ENCODE measurements at places on chromosomes 5 and 9.

DNA sequence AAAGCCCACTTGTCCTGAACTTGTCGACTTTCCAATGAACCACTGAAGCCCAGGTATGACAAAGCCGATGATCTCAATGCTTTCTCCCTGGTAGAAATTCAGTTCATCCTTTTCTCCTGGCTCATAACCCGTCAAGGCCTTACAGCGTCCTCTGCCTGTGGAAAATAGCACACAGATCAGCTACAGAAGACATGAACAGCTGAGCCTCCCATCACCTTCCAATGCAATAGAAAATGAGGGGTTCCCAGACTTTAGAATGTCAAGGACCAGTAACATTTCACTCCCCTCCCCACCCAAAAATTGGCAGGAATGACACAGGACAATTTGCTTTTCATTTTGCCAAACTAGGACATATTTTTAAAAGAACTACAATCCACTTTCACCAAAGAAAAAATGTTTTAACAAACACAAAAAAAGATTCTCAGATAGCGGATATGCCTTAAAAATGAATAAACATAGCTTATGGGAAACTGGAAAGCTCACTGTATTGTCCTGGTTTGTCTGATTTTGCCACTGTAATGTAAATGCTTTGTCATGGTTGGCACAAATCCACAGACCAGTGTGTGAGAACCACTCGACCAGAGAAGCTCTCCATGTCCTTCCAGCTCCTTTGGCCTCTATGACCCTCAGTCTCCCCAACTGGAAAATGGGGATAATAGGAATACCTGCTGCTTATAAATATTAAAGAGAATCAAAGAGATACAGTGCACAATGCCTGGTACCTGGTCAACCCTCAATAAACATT, 24.4 kb downstream of the SH3TC2 start:
- DNase-seq, result no peak

DNA sequence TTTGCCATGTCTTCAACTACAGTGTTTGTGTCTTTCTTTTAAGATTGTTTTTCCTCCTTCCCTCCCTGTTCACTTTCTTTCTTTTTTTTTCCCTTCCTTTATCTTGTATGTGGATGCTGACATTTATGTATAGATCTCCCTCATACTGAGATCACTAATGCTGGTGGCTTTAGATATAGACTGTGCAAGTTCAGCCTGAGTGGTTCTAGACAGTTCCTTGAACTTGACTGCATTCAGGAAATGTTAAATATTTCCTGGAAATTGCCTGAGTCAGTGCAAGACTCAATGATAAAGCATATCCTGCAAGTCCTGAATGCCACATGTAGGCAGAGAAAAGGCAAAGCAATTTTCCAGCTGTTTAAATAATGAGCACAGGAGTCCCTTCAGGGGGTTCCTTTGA, 182.5 kb upstream of the NR3C1 start:
- no peak for DNase-seq

GRCh38 chr9:131589124-131589711, 43.9 kb downstream of the PRRT1B start:
- DNase-seq, result no peak

GRCh38 chr5:146016764-146017484, 80.5 kb downstream of the SH3RF2 start:
- no peak for DNase-seq

GRCh38 chr5:139671096-139671841, 23.1 kb downstream of the CXXC5 start:
- peak; percentile 90 for DNase-seq

- no peak for DNase-seq
These were observed 211.9 kb downstream of the ACTL7B start for GRCh38 chr9:108643731-108644510.

GRCh38 chr5:32201122-32201753, 27.1 kb upstream of the GOLPH3 start:
- DNase-seq, result no peak

- no peak for DNase-seq
These were observed 25.9 kb downstream of the NDFIP1 start for GRCh38 chr5:142134331-142135010.

DNA sequence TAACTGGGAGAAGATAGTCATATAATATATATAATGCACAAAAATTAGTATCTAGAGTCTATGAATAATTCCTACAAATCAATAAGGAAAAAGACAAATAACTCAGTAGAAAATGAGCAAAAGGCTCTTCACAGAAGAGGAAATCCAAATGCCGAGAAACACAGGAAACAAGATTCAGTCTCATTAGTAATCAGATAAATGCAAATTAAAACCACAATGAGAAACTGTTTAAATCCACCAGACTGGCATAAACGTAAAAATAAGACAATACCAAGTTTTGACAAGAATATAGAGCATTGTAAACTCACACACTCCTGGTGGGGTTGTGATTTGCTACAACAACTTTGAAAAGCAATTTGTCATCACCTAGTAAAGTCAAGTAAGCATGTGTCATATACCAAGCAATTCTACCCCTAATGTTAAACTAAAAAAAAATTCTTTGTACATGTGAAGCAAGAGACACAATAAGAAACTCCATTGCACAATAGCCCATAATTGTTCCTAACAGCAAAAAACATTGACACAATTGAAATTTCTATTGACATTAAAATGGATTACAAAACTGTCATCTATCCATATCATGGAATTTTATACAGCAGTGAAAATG, 21.0 kb upstream of the UBLCP1 start:
- DNase-seq, result no peak

DNA sequence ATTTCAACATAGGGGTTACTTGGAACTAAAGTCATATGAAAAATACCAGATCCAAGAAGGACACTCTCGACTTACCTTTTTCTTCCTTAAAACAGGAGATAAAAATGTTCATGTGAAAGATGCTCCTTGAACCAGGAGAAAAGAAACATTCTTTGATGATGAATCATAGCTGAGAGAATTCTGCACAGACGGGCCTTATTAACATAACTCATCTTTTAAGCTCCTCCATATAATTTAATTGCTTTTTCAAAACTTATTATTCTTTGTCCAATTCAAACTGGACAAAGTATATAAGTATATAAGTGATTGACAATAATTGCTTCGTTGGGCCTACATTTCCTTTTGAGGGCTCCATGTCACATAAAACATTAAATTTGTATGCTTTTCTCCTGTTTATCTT, 945.2 kb upstream of the C9orf72 start:
- no peak for DNase-seq

DNA sequence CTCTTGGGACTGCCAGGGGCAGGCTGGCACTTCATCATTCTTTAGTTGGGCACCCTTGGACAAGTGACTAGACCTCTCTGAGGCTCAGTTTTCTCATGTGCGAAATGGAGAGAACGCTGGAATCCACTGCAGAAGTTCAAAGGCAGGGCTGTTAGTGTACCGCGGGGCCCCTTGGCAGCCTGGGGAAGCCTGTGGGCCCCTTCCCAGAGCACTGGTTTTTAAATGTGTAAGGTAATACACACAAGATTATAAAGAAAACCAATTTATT, 209.5 kb upstream of the MVB12B start:
- no peak for DNase-seq

DNA sequence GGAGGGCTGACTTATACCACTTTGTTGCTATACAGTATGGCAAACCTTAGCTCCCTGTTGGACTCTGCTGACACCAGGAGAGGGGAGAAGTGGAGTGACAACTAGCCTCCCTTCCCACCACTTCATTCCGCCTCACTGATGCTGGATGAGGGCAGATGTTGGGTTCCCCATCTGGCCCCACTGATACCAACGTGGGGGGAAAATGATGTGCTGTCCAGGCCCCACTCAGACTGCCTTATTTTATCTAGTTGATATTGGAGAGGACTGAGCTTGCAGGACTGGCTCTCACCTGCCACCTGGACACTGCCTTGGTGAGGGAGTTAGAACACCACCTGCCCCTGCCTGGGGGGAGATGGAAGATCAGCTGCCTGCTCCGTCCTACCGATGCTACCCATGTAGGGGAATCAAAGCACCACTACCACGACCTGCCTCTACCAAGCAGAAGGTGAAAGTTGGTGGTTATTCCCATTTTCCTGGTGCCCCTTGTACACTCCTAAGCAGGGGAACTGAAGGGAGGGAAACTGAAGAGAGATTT, 292.1 kb downstream of the GADD45G start:
- DNase-seq, result no peak

- DNase-seq, result no peak
These were observed 100.1 kb downstream of the SPEF2 start for GRCh38 chr5:35717718-35718117.

GRCh38 chr5:132427281-132428146, 58.0 kb downstream of the SLC22A5 start:
- peak; percentile 58 for DNase-seq

DNA sequence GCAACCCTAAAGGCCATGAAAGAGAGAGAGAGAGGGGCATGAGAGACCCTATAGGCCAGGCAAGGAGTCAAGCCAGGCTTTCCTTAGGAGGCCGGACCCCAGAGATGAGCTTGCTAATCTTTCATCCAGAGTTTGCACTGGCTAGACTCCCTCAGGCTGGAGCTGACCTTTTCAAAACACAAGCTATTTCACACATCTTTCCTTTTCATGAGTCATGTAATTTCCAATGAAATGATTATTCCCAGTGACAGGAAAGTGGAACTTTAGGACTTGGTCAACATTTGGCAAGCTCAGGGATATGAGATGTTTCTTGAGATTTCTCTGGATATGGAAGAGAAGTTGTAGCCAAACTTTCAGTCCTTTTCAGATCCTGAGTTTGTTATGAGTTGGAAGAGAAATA, 117.7 kb downstream of the TARS1 start:
- DNase-seq, result no peak

GRCh38 chr5:84411832-84412605, 27.3 kb upstream of the EDIL3 start:
- DNase-seq, result peak; percentile 39

DNA sequence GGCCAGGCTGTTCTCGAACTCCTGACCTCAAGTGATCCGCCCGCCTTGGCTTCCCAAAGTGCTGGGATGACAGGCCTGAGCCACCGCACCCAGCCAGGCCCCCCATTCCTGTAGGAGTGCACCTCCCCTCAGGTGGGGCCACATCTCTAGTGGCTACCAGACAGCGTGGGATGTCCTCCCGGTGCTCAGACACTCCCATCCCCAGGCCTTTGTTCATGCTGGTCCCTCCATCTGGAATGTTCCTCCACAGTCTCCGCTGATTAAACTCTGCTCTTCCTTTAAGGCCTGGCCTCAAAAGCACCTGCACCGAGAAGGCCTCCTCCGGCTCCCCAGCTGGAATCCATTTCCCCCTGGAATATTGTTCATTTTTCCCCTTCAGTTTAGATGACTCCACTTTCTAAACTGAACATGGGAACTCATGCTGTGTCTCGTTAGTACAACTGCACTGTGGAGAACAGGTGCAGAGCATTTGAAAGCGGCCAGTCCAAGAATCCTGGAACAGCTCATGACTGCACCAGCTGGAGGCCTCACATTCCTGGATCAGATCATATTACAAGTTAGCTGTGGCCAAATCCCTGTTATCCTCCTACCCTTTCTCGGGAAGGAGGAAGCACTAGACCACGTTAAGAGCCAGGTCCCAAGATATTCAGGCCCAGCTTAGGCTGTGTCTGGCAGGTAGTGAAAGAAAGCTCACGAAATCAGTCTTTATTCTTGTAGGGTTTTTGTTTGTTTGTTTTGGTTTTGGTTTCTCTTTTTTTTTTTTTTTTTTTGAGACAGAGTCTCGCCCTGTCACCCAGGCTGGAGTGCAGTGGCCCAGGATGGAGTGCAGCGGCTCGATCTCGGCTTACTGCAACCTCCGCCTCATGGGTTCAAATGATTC, 10.8 kb upstream of the PRRC2B start:
- no peak for DNase-seq

DNA sequence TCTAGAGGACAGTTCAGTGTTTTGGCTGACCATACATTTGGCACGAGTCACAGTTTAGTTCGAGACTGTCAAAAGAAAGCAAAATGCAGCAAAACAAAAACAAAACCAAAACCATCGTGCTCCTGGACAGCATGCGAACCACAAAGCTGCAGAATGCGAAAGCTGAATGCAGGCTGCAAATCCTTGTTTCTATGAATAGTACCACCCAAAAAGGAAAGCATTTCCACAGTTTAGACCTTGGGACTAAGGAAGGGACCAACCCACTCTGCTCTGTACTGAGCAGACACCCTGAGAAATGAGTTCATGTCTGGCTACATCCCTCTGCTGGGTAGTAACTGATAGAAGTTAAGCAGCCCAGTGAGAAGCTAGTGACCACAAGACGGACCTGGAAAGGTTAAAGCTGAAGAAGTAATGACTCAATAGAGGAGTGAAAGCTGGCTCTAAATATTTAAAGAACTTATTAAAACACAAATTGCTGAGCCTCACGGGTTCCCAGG, 3.9 kb downstream of the GCNT4 start:
- no peak for DNase-seq

DNA sequence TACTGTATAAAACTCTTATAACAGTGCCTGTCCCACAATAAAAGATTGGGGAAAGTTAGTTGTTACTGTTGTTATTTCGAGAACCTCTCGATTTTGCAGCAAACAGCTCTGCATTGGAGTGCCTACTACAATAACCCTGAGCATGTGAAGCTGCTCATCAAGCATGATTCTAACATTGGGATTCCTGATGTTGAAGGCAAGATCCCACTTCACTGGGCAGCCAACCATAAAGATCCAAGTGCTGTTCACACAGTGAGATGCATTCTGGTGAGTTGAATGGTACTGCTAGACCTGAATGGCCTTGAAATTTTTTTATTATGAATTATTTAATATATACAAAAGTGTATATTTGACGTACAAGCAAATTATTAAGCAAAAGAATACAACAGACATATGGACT, 123.2 kb downstream of the TEX10 start:
- no peak for DNase-seq

- no peak for DNase-seq
These were observed 198.1 kb downstream of the CHSY3 start for GRCh38 chr5:130102375-130102774.

- no peak for DNase-seq
These were observed 119.6 kb upstream of the FST start for GRCh38 chr5:53360811-53361210.

DNA sequence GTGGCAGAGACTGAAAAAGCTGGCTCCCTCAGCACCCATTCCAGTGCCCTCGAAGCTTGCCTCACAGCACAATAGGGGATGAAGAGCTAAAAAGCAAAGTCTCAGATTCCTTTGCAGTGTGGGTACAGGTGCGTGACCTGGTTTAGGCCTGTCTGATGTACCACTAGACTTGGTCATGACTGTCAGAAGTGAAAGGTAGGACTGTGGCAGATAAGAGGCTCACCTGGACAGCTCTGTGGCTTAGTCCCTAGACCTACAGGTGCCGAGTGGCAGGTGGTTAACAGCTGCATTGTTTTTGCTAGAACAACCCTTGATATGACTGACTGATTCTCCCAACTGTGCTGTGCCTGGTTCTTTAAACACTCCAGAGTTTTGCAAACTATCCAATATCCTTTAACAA, 14.7 kb upstream of the SFXN1 start:
- DNase-seq, result no peak

GRCh38 chr9:123361731-123362510, 5.9 kb downstream of the CRB2 start:
- no peak for DNase-seq

Data from Ammon's horn (tissue), 1 donor.